EL (cell line): ENCODE measurements at places on chromosomes 13 and 19.

DNA sequence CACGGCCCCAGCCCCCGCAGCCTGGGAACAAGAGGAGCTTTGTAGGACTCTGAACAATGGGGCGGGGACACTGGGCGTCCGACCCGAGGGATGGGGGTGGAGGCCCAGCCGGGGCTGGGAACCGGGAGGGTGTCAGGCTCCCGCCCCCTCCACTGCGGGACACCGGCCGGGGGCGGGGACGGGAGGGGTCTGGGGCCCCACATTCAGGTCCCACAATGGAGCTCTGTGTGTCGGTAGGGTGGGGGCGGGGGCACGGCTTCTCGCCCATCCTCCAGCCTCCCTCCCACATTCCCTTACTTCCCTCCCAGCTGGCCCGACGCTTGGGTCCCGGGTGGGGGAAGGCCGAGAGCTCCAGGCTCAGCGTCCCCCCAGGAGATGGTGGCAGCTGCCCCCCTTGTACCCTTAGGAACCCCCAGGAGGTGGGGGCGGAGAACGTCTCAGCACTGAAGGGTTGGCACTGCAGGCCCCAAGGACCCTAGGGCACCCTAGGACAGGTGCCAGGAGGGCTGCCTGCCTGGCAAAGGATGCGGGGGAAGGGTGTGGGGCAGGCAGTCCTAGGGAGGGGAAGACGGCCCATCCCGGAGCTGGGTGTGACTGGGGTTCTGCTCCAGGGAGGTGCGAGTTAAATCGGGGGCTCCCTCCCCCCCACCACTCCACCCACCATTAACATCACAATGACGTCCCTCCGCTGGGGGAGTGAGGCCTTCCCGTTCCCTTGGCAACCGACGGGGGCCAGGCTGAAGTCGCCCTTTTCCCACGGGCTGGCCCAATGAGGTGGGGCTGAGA is 5.3 kb downstream of the TTYH1 start:
- no peak for DNase-seq

GRCh38 chr13:72164811-72165210 is 297.8 kb upstream of the DACH1 start:
- no peak for DNase-seq

DNA sequence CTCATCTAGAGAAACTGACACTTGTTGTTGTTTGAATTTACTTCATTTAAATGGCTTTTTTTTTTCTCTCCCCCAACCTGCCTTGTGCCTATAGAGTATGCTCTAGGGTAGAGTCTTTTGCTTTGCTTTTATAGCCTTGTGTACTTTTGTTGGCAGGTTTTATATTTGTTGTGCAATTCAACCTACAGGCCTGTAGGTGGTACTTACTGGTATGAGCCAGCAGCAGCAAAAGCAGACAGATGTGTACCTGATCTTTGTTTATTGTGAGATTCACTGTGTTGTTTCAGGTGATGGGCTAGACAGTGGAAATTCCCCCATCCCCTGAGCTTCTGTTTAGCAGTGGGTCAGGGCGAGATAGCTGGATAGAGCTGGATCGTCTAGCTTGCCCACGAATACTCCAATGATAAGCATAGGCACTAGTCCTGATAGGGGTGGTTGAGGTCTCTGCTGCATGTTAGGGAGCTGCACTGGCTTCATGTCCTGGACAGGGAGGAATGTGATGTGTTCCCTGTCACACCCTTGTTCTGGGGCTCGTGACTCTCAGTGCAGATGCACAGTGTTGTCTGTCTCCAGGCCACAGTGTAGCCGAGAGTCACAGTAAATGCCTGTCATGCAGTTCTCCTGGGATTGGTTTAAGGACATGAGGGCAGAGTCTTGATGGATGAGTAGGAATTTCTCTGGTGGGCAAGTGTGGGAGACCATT is 21.3 kb downstream of the DNAJC3 start:
- no peak for DNase-seq

DNA sequence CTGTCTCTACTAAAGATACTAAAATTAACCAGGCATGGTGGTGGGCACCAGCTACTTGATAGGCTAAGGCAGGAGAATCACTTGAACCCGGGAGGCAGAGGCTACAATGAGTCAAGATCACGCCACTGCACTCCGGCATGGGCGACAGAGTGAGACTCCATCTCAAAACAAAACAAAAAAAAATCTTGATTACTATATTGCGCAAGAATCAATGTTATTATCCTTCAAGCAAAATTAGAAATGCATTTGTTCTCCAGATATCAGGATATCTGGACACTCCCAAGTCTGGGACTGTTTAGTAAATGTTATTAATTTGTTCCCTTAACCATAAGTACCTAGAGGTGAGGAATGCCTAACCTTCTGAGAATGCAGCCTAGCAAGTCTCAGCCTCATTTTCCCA is 992.2 kb upstream of the PCDH20 start:
- DNase-seq, result no peak

GRCh38 chr19:7668842-7669241 is at the start of gene RETN:
Gene RETN (plus strand): TSS chr19:7669049. CDS start chr19:7669327, 278 bp downstream.
- DNase-seq, result no peak
